NCI-H1417 treated with DMSO at 0.1 percent for 48 hours (cell line): ENCODE measurements at places on chromosomes 6 and 20.

GRCh38 chr20:56828402-56828801, 199.3 kb downstream of the TFAP2C start:
- DNase-seq = no peak

GRCh38 chr20:59322081-59322480, 21.7 kb downstream of the EDN3 start:
- no peak for DNase-seq

GRCh38 chr6:66838764-66839163, 1131.7 kb upstream of the EYS start:
- no peak for DNase-seq

- no peak for DNase-seq
These were observed 39.0 kb downstream of the B4GALT5 start for GRCh38 chr20:49674383-49675352.

DNA sequence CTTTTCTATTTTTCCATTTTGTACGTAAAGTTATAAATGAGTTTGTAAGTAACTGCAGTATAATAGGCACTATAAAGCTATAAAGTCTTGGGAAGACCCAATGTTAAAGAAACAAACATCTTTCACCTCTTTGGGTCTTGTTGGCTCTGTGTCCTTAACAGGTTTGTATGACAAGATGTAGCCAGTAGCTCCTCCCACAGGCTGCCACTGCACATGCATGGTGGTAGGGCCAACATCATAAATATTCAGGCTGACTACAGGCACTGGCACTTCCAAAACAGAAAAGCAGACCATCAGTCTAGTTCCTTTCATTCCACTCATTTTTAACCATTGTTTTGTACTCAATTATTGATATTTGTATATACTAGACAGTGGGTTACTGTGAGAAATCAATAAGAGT, 59.9 kb downstream of the COL12A1 start:
- no peak for DNase-seq

GRCh38 chr6:73710470-73710869, 14.5 kb downstream of the CD109 start:
- no peak for DNase-seq

- no peak for DNase-seq
These were observed 8.7 kb downstream of the CHD6 start for GRCh38 chr20:41609474-41609873.

DNA sequence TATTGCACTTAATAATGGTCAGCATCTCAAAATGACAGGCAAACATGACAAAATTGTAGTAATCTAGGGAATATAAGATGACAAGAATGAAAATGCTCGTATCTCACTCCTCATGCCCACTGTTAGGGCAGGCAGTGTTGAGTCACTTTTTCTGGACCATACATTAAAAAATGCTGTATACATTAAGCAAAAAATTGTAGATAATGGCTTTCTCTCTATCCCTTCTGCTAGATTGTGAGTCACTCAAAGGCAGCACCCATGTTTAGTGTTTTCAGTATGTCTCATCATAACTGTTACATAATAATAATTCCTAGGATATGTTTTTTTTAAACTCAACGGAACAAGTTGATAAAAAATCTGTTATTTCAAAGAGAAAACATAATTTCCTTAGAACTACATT, 199.3 kb downstream of the TENT5A start:
- DNase-seq = no peak

- DNase-seq = no peak
These were observed 10.2 kb downstream of the NQO2 start for GRCh38 chr6:3009930-3010329.

DNA sequence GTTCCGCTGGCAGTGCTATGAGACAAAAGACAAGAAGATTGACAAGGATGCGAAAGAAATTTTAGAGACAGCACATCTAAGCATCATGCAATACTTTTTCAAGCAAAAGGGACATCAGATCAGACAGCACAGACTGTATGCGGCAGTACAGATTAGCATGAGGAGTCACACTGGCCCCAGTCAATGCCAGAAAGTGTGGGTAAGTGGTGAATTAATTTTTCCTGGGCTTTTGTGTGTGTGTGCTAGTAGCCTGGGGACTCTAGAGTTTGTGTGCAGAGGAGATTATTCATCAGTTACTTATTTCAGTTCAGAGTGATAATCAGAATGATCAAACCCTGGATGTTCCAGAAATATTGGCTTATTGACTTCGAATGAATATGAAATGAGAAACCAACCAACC, 47.2 kb downstream of the LAMA4 start:
- DNase-seq = no peak

GRCh38 chr20:45937765-45938164, 3.3 kb downstream of the PCIF1 start:
- no peak for DNase-seq

- no peak for DNase-seq
These were observed 246.7 kb downstream of the TTLL2 start for GRCh38 chr6:167571550-167571949.

DNA sequence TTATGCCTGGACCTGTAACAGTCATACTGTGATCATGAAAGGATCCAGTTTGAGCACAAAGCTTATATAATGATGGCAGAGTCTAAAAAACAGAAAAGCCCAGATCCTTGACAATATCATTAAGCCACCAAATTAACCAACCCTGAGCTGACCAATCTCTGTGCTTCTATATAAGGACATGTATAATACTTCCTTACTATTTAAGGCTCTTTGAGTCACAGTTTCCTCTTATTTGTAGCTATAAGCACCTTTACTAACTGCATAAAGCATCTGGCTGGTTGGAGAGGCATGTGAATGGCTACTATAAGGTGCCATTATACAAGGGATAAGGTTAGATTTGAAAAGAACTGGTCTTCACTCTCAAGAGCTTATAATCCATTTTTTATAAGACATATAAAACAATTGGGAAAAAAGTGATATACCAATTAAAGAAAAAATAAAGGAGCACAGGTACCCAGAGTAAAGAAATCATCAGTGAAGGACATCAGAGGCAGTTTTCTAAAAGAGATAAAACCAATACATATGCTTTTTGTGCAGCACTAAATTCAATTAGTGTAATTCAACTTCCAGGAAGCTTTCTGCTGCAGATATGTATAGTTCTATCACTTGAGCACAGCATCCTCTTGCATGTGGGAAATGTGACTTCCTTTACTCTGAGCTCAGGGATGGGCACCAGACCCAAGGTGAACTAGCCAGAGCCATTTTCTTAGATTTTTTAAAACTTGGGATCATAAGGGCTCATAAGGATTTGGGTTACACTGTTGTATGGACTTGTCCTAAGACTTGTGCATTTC, 121.0 kb downstream of the BTBD9 start:
- no peak for DNase-seq

DNA sequence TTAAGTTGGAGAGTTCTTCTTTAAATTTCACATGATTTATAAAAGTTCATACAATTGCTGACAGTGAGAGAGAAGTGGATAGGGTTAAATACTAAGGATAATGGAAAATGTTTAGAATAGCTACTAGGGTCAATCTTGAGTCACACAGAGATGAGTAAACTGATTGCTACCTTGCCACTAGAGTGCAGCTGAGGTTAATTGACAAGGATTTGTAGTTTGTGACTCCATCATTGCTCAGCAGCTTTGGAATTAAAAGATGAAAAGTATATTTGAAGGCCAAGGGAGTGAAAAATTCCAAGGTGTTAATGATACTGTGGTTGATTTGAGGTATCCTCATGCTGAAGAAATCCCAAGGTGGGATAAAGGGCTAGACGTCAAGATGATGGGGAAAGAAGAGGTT, 524.0 kb downstream of the UTRN start:
- no peak for DNase-seq

GRCh38 chr6:93176070-93176469, 243.3 kb downstream of the EPHA7 start:
- DNase-seq = no peak

DNA sequence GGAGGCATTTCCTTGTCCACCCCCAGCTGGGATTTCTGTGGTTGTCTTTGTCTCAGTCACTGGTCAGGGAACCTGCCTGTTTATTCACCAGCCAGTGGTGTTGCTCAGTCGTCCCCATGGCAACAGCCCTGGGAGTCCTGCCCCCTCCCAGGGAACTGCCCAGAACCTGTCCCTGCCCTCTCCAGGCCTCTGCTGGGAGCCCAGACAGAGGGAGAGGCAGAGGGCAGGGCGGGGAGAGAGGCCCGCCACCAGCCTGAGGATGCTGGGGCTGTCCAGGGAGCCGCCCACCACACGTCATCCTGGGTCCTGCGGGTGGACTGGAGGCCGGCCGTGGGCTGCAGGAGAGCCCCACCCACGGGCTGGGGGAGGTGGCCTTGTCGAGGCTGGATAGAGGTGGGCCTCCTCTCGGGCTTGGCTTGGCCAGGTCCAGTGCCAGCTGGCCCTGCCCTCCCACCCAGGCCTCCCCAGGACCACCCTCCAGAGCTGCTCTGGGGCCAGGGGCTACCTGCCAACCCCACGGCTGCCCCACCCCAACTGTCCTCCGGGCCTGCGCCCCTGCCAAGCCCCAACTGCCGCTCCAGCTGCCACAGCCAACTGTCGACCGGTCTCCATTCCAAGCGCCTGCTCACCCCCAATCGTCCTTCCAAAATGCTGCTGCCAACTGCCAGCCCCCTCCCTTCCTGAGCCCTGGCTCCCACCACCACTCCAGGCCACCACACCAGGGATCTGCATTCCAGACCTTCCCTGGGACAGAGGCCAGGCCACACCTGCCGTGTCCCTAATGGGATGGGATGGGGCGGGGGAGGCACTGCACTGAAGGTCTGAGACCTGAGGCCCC, 4.2 kb upstream of the ZBTB46 start:
- peak; percentile 26 for DNase-seq

- DNase-seq = no peak
These were observed 28.8 kb upstream of the APMAP start for GRCh38 chr20:25021336-25021735.

DNA sequence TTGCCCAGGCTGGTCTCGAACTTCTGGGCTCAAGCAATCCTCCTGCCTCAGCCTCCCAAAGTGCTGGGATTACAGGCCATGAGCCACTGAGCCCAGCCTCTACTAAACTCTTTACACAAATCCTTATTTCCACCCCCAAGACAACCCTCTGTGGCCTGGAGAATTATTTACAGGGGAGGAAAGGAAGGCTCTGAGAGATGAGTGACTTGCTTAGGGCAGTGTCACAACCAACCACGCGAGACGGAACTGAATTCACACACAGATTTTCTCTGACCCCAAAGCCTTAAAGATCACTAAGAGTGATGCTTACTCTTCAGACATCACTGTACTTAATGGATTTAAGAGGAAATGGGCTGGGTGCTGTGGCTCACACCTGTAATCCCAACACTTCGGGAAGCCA, 86.2 kb downstream of the RIPOR3 start:
- no peak for DNase-seq

DNA sequence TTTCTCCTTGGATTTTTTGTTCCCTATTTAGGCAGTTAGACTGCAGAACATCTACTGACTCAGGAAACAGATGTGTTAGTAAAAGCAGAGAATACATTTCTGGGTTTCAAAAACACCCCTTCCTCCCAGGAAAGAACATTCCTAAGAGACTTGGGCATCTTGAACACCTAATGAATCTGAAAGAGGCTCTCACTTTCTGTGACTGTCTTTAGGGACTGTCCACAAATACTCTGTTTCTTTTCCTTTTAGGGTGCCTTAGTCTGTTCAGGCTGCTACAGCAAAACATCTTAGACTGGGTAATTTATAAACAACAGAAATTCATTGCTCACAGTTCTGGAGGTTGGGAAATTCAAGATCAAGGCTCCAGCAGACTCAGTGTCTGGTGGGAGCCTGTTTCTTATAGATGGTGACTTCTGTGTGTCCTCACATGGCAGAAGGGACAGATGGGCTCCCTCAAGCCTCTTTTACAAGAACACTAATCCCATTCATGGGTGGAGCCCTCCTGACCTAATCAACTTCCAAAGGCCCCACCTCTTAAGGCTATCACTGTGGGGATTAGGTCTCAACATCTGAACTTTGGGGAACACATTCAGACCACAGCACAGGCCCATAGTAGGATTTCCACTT, 19.4 kb upstream of the CCN5 start:
- DNase-seq = no peak

- no peak for DNase-seq
These were observed 37.7 kb downstream of the ECHDC1 start for GRCh38 chr6:127305741-127306140.

GRCh38 chr6:121436960-121437850, 1.8 kb downstream of the GJA1 start:
- no peak for DNase-seq

GRCh38 chr6:12009876-12010634, 2.1 kb upstream of the HIVEP1 start:
- DNase-seq = no peak

DNA sequence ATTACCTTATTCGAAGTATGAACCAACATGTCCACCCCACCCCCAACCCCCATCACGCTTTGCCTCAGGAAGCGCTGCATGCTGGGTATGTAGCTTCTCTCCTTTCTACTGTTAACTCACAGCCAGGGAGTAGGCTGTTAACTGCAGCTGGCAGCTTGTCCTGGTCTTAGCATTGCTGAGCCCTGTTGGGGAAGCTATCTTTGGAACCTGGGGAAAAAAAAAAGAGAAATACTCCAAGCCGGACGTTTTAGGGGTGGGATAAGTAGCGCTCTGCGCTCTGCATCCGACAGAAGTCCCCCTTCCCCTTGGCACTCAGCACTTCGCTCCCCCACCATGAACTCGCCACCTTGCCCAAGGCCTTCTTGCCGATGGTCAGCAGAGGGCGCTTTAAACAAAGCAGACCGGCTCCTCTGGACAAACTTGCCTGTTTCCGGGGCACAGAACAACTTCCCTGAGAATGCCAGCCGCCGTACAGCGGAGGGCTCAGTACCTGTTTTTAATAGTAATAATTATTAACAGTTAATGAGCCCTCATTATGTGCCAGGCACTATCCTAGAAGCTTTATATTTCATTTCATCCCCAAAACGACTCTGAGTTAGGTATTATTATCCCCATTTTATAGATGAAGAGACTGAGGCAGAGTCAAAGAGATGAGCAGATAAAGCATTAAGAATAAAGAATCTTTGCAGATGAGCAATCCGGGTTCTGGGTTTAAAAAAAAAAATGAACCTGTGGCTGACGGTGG, 35.2 kb upstream of the MDFI start:
- peak; percentile 27 for DNase-seq

- no peak for DNase-seq
These were observed 304.9 kb upstream of the JAG1 start for GRCh38 chr20:10978713-10979112.

DNA sequence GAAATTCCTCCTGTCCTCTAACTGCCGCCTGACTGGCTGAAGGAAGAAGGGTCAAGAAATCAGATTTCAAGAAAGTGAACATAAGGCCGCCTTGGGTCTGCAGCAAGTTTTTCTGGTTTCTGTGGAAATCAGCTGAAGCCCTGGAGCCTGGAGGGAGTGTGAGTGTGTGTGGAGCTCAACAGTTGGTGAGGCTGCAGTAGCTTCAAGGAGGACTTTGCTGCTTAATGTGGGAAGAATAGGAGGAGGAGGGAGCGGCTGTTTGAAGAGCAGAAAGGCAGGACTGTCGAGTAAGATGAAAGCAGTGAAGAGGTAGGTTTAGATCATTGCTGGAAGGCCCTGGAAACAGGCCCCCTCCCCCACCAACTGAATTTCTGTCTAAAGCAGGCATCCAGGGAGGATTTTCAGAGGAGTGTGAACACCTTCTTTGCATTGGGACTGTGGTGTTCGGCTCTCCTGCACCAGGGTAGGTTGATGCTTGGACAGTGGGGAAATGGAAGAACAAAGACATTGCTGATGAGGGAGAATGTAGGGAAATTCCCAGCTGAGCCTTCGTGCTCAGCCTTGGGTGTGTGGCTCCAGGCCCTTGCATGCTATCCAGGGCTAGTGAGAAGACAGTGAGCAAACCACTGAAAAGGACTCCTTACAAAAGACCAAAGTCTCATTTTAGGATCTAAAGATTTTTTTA, 79.5 kb upstream of the VSTM2L start:
- DNase-seq = no peak
